ENCODE measurements at places on chromosomes 1 and 21.
A peak's percentile ranks its signal among the peaks of the same experiment; 100 is the strongest.

DNA sequence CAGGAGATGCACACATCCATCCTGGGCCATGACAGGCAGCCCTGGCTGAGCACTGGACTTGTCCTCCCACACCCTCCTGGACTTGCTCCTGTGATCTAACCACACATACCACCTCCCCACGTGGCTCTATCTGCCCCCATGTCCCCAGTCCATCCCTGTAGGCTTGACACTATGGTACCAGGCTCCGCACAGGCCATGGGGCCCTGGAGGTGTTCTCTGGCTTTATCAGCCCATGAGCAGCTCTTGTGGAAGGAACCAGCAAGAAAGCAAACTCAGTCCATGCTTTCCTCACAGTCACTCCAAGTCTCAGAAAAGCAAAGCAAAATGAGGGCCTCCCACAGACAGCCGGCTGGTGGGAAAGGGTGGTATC lies 61.6 kb downstream of the CD46 start:
- no peak for DNase-seq

GRCh38 chr1:13766592-13767564 lies 66.9 kb downstream of the PRDM2 start:
- no peak for DNase-seq

GRCh38 chr1:156070548-156070947 lies 9.6 kb downstream of the RAB25 start:
- no peak for DNase-seq

DNA sequence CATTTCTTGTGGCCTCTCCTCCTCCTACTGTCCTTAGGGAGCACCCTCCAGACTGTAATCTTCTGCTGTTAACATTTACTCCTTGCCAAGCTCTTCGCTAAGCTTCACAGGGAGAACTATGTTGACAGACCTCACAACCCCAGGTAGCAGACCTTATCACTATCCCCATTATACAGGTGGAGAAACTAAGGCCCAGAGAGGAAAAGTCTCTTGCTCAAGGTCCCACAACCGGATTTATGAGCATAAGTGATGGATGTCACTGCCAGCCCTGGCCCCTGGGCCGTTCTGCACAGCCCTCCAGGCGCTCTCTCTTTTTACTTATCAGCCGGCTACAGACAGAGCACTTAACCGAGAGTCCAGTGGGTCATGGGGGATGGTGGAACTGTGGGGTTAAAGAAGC lies 18.1 kb downstream of the LYPD8 start:
- no peak for DNase-seq

DNA sequence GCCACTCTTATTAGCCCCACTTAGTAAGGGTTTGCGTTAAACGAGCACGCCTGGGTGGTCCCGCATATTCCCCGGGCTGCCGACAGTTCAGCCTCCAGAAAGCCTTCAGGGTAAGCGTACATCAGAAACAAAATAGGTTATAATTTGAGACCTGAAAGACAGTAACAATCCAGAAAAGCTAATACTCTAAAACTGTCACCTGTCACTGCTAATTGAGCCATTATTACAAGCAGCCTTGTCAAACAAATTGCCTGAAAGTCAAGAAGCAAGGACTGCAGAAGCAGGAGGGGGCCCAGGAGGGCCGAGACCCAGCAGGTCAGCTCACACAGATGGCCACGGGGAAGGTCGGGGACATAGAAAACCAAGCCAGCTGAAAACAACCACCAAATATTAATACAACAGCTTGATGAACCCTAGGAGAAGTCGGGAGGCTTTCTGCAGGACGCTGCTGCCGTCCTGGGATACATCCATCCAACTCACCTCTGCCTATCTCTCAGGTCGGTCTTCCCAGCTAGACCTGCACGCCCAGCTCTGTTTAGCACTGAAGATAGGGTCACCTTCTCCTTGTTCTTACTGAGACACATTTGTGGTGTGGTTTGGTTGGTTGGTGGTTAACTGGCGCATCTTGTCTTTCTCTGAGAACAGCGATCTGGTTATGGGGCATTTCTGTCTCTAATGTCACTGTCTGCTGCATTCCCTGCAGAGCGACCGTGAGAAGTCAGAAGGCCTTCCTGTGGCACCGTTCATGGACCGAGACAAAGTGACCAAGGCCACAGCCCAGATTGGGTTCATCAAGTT lies 110.8 kb downstream of the WDR4 start:
- no peak for DNase-seq

DNA sequence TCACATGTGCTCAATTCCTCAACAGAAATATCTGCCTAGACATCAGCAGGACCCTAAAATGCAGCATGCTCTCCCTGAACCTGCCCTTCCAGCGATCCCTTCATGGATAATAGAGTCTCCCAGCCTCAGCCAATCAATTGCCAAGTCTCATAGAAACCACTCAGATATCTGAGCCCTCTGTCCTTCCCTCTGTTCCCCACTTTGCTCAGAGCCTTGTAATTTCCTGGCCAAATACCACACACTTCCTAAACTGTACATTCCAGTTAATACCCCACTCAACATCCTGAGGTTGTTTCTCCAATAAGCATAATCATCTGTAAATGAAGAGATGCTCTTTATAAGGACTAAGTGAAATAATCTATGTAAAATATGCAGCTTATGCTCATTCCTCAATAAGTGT lies 59.3 kb upstream of the PTGFRN start:
- DNase-seq, result no peak

DNA sequence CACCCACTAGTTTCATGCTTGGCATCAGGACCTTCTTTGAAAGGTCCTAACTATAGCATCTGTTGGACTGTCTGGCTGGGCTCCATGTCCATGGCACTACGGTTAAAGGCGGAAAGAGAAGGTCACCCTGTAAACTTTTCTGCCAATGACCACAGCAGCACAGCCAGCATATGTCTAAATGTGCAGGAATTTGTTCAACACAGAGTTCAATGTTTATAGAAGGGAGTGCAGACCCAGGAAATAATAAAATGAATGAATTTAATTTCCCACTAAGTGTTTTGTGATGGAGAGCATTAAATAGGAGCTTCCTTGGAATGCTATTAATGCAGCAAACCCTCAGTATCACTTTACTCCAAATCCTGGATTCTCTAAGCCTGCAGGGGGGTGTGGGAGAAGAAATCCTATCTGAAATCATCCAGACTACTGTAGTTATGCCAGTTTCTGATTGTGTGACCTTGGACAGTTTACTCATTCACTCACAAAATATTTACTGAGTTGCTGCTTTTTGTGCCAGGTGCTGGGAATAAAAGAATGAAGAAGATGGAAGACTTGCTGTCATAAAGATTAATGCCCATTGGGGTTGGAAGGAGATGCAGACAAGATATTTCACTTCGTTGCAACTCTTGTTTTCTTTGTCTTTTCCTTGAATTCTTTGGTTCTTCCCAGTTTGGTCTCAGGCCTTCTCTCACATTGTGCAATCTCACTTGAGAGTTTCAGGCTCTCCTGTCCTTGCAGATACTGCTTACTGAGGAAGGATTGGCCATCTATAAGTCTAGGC lies 195.0 kb downstream of the ROR1 start:
- DNase-seq, result no peak

DNA sequence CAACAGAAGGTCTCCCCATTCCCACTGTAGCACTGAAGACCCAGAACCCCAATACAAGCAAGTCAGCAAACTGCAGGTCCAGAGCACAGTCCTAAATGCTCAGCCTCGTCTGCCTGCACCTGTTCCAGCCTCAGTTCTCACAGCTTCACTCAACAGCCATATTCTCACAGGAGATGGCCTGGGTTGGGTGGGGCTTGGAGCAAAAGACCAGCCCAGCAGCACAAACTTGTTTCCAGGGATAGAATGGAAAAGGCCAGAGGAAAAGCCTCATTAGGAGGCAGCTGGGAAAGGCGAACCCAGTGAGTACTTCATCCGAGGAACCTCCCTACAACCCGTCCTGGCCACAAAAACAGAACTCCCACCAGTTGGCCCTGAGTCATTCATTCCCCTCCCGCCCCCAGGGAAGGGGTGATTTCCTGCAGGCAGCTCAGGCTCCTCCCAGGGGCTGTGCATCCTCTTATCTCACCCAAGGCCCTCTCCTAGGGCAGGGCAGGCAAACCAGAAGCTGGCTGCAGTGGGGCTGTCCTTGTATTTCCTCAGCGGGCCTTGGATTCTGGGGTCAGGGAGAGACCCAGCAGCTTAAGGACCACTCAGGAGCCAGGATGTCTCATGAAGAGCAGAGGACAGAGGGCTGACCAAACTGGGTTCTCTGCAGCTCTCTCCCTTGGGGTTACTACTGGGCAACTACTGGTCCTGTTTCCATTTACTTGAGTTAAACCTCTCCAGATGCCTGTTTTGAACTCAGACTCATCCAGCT lies 7.4 kb upstream of the MPL start:
- DNase-seq, result peak; percentile 80

DNA sequence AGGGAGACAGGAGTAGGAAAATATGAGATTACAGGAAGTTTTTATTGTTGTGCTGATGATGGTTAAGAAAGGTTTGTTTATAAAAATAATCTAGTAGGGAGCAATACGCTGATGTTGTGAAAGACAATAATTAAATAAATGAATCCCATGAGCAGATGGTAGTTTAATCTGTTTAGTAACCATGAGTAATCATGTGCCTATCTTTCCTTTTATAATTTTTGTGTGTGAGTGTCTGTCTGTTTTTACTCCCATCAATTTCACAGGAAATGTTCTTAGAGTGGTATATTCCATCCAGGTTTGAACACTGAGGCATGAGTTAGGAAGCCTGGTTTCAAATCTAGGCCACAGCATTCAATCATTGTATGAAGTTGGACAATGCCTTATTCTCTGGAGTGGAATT lies 180.5 kb downstream of the OLFM3 start:
- DNase-seq, result no peak

DNA sequence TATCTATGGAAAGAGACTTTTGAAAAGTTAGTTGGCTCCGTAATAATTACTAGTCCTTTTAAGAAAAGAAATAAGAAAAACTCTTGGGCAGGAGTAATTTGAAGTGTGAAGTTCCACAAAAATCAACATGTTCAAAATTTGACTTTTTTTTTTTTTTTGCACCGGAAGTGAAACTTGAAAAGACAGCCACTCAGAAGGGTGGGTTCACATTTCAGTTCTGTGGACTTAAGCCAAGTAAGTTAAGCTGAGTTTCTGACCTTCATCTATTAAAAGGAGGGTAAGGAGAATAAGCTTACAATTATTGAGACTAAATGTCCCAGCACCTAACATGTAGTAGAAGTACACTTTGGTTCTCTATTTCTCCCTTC lies 11.0 kb downstream of the RO60 start:
- no peak for DNase-seq

DNA sequence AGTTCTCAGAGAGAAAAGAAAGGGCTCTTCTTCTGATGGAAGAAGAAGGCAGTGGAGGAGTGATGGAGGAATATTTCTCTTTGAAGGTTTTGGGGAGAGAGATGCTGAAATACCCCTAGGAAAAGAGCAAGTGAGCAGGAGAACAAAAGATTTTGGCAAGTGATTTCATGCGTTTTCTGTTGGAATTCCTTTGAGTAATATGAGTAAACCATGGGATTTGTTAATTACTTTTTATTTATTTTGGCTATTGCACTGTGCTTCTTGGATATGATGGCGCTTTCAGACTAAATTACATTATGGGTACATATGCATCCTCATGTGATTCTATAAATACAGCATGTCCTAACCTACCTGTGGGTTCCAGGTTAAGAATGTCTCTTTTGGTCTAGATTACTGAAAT lies 210.1 kb upstream of the PTGFR start:
- DNase-seq, result no peak

- no peak for DNase-seq
Observed at GRCh38 chr1:194517567-194517966, 1331.2 kb upstream of the B3GALT2 start.

GRCh38 chr1:30305519-30305918 lies 417.9 kb downstream of the MATN1 start:
- DNase-seq, result no peak

DNA sequence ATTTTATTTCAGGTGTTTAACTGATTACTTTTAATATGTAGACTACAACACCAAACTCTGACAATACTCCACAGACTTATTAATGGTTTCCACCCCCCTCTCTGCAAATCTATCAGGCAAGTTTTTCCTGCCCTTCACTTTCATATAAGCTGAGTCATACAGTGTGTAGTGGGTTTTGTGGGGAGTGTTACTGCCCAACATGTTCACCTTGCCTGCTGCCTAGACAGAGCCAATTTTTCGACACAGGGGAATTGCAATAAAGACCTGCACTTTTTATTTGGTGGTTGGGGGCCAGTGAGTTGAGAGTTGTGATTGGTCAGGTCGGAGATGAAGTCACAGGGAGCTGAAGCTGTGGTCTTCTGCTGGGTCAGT lies 119.7 kb downstream of the PPIAL4G start:
- no peak for DNase-seq

- DNase-seq, result peak; percentile 86
Observed at GRCh38 chr1:155000726-155001424, 1.7 kb upstream of the ZBTB7B start.

DNA sequence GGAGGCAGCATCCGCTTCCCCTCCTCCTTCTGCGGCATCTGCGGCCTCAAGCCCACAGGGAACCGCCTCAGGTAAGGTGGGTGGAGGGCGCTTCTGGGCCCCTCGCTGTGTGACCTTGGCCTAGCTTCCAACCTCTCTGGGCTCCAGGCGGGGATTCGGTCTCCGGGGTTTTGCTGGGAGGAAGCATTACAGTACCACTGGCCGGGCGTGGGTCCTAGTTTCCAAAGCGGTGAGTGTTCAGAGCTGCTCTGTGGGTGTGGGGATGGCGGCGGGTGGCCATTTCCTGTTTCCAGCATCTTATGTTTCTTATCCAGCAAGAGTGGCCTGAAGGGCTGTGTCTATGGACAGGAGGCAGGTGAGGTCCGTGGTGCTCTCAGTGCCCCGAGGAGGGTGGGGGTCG lies 11.6 kb downstream of the FAAH start:
- DNase-seq, result no peak

DNA sequence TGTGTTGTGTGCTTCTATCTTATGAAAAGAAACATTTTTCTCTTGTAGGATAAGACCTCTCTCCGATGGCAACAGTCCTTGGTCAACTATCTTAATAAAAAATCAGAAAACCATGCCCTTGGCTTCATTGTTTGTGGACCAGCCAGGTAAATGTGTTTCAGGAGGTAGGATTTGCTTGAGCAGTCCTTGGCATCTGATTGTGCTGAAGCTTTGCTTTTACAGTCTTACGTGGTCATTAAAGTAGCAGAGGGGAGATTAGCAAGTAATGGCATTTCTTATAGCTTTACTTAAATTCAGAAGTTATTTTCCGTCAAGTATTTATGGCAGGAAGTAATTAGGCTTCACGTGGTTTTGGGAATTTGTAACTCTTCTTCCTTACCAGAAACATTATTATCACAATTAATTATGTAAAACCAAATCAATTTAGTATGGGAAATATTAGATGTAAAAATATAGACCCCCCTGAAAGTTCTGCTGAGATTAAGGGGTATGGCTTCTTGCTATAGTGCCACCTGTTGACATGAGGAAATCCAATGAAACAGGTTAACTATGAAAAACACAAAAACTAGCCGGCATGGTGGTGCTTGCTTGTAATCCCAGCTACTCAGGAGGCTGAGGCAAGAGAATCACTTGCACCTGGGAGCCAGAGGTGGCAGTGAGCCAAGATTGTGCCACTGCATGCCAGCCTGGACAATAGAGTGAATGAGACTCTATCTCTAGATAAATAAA lies 49.0 kb downstream of the MAP3K21 start:
- DNase-seq, result no peak

Measured in GM13976 (cell line).